ENCODE measurements at places on chromosomes 3 and 15.

DNA sequence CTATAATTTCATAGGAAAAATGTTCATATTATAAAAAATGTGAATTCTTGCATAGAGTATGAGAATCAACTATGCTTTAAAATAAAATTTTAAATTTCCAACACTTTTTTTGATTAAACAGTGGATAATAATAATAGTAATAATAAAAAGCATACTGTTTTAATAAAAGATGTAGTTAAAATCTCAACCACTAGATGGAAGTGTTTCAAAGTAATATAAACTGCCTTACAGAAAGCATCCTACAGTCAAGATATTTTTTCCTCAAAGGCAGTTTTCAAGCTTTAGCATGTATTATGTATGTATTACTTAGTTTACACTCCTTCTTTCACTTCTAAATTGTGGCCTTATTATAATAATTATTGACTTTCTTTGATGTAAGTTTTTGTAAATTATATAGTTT is 217.5 kb downstream of the CHL1 start:
- no peak for DNase-seq

DNA sequence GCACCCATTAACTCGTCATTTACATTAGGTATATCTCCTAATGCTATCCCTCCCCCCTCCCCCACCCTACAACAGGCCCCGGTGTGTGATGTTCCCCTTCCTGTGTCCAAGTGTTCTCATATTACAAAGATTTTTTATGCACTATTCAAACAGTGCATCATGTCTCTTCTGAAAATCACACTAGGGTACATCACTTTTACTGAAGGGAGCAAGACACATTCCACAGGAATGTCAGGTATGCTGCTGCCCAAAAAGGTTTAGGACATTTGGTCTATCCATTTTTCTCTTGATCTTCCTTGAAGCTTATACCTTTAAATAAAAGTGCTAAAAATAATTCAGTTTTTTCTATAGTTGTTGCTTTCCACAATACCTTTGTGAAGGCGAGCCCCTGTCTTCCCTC is 9.2 kb upstream of the EPHA3 start:
- peak; percentile 19 for DNase-seq

DNA sequence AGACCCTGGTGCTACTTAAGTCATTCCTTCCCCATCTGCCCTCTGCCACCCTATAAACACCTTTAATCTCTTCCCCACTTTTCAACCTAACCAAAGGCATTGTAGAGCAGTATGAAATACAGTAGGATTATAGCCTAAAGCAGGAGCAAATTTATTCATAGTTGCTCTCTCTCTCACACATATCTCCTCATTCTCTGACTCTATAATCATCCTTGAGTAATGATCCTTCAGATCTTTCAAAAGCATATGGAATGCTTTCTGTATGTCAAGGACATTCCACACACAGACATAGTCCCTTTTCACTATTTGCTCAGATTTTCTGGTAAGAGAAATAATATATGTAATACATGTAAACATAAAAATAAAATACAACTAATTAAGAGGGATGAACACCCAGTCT is 54.1 kb downstream of the TRPC1 start:
- DNase-seq, result no peak

- no peak for DNase-seq
Measured at GRCh38 chr3:101687142-101687931, 819 bp upstream of the RPL24 start.

DNA sequence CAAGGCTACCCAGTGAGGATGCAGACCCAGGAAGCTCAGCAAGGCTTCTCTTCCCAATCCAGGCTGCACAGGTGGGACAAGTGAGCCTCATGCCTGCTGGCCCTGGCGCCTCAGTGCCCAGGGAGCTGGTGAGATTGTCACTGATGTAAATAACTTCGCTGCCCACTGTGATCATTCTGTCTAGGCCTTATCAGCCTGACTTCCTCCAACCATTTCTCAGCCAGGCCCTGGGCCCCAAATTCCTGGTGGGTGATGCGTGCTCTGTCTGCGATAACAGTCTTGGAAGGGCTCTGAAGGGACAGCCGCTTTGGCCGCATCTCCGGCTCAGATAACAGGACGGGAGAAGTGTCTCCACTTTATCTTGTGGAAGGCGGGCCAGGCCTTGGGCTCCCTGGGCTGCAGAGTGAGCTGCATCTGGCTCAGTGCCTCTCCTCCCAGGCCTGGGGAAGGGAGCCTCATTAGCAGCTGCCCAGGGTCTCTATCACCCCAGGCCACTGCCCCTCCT is 2.2 kb upstream of the FBLN2 start:
- no peak for DNase-seq

DNA sequence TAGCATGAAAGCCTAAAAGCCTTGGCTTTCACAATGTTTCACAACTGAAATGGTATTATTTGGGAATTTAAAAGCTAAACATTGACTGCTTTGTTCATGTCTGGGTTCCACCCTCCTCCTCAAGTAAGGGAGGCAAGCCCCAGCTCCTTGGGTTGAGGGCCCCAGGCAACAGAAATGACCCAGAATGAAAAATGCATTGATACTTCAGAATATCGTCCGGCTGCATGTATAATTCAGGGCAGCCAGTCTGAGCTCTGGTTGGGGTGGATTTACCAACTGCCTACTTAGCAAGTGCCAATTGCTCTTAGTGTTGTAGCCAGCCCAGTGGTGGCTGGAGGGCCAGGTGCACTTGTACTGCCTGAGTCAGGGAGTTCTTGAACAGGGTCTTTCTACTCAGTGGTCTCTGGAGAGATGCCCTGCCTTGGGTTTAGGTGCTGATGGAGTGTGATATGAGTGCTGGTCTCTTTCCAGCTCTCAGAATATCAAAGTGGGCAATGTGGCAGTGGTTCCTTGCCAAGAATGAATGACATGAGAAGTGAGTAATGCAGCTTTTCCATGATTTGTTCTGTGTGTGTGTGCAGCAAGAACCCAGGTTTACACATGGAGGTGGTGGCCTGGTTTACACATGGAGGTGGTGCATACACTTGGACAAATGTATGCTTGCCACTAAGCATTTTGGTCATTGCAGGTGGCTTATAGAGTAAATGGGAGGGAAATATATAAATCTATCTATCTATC is 40.9 kb upstream of the ADAMTSL3 start:
- DNase-seq, result no peak

DNA sequence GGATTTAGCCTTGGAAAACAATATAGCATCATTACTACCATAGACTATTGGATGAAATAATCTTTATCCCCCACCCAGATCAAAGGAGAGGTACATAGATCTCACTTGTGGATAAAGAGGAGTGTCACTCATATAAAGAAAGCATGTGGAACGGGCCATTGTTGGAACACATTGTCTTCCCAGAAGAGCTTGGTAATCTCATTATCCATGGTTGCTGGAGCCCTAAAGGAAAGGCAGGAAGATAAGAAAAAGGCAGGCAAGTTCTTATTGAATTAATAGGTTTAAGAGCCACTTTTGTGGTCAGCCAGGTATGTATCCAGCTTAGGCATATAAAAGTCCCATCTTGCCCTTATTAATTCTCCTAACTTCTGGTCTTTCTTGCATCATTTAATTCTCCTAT is 659.1 kb downstream of the GRM7 start:
- DNase-seq, result no peak

DNA sequence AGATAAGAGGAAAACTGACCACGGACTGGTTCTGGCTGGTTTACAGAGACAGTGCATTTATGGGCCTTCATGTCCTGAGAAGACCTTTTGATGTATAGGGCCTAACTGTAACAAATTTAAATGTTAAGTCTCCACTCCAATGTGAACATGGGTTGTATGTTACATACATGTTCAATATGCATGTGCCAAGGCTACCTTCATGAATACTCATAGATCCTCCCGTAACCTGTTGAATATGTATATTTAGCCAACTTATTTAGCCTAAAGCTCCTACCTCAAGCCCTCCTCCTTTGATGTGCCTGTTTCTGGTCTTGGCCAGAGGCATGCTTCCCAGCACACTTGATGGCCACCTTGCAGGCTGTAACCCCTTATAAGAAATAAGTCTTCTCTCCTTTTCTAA is at the start of gene OR5H2:
Gene OR5H2 (plus strand): TSS at position 301 of the 400 bp plus-strand sequence. CDS start 398 bp downstream, outside the sequence.
- no peak for DNase-seq

- peak; percentile 64 for DNase-seq
Measured at GRCh38 chr3:43995547-43996378, 245.9 kb upstream of the TOPAZ1 start.

- DNase-seq, result no peak
Measured at GRCh38 chr3:159795681-159796175, 192.9 kb upstream of the IL12A start.

DNA sequence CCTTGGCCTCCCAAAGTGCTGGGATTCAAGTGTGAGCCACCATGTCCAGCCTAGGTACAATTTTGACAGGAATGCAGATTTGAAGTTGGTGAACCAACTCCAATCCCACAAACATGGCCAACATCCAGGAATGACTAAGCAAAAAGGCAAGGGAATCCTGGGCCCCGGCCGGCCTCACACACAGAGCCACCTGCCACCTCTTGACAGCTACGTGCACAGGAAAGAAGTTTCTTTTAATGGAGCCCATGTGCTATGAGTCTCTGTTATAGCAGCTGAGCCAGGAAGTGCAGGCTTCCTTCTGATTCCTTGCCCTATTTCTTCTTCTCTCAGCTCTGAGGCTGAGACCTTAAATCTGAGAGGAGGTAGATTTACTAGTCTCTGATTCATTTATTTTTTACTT is 8.8 kb downstream of the TMEM40 start:
- peak; percentile 54 for DNase-seq

- DNase-seq, result no peak
Measured at GRCh38 chr3:78994174-78995027, 773.4 kb downstream of the ROBO1 start.

GRCh38 chr15:98799461-98800390 is 151.4 kb downstream of the IGF1R start:
- DNase-seq, result no peak

- no peak for DNase-seq
Measured at GRCh38 chr3:52441772-52442332, 3.1 kb downstream of the SEMA3G start.

DNA sequence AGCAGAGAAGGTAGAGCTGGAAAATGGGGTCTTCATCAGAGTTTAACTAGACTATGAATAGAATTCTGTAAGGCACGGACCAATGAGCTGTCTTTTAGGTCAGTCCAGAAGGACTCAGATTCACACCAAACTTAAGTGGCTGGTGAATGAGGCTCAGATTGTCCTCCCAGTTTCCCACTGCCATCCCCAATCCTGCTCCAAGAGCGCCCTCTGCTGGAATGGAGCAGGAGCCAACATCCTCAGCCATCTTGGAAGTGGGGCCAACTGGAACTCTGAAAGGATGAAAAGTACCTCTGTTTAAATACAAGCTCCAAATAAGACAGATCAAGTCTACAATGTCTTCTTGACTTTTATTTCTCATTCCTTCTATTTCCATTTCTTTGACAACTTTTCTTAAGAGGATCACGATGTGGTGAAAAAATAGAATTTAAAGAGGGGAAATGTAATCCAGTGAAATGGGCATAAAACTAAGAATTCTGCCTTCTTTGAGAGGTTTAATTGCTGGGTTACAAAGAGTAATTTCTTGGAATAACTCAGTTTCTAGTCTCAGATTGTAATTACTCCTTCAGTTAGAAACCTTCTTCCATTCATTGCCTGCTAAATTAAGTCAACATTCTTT is 217.1 kb upstream of the TPRG1 start:
- peak; percentile 71 for DNase-seq

- DNase-seq, result no peak
Measured at GRCh38 chr3:149958171-149958796, 12.4 kb downstream of the PFN2 start.

DNA sequence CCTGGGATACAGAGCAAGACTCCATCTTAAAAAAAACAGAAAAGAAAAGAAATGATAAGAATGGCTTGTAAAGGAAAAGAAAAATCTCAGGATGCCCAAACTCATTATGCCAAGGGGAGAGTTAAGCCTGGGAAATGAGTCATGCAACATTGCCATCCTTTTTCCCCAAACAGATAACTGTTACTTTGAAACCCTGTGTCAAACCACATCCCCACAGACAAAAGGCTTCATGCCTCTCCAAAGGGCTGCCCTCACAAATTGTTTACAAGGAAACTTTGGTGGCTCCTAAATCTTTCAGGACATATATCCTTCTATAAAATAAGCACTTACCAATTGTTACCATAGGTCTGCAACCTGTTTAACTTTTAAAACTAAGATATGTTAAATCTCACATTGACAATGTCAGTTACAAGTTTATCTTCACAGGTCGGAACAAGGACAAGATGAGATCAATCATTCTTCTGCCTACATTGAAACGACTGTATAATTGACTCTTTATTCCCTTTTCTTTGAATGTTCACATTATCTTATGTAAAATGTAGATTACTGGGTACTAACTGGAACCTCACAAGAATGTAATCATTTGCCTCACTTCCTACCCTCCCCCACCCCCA is 18.6 kb upstream of the SENP7 start:
- no peak for DNase-seq

- no peak for DNase-seq
Measured at GRCh38 chr3:58256061-58256460, 18.5 kb downstream of the ABHD6 start.

DNA sequence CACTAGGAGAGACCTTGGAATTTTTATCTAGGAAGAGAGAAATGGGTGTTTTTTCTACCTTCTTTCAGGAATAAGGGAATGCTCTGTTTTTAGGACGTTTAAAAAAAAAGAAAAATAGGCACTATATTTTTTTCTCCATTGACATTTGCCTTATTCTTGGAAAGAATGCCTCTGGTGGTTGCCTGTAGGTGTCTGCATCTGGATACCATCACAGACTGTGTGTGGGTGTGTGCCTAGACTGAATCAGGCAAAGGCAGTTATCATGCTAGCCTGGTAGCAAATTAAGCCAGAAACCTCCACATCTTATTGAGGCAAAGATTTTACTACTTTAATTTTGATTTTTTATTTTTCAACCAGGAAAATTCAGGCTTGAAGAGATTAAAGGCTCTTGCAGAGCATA is 513.6 kb upstream of the KCNMB2 start:
- no peak for DNase-seq

DNA sequence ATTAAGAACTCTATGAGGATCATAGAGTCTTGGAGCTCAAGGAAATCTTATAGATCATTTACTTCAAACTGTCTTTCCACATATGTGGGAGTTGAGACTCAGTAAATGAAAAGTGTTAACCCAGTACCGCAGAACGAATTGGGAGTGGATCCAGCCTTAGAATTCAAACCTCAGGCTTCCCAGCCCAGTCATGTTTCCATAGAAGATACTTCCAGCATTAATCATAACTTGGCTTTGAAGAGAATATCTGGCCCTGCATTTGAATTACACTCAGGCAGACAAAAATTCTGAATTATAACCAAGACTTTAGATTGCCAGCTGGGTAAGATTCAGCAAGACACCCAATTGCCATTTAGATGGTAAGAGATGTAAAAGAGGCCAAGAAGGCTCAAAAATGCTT is 972.0 kb downstream of the TUSC7 start:
- no peak for DNase-seq

- DNase-seq, result no peak
Measured at GRCh38 chr3:129554356-129555152, 11.6 kb downstream of the H1-8 start.

- no peak for DNase-seq
Measured at GRCh38 chr3:121232309-121233225, 313.2 kb downstream of the POLQ start.

DNA sequence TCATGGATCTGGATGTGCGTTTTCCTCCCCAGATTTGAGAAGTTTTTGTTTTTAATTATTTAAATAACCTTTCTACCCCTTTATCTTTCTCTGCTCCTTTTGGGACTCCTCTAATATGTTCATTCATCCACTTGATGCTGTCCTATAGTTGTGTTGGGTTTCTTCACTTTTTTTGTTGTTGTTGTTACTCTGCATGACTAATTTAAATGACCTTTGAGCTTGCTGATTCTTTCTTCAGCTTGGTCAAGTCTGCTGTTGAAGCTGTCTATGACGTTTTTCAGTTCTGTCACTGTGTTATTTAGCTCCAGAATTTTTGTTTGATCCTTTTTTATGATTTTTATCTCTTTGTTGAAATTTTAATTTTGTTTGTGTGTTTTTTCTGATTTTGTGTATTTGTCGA is 463.6 kb upstream of the ALCAM start:
- DNase-seq, result no peak

Measured in HS-27A (cell line).